Motor neuron (in vitro differentiated cells): ENCODE measurements at places on chromosomes 3 and 15.

DNA sequence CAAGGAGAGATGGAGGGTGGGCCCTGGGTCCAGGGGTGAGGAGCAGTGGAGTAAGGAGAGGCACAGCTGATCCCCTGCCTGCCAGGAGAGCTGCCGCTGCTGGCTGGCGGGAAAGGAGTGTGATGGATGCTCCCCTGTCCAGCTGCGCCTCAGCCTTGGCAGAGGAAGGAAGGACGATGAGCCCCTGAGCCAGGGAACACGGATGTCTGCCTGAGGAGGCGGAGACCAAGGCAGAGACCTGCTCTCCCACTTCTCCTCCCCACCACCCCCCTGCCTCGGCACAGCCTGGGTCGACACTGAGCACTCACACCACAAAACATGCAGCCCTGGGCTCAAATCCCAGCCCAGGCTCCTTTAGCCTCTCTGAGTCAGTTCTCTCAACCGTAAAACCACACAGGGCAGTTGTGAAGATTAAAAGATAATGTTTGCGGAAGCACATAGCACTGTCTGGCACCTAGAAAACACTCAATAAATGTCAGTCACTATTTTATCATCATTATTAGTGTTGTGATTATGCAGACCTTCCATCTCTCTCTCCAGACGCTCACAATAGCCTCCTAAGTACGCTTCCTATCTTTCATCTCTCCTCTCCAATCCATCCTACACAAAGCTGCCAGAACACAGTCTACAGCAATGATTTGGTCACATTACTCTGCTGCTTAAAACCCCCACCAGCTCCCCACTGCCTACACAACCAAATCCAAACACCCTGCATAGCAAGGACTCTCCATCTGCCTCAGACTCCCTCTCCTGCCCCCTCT, 52.2 kb downstream of the SEMA5B start:
- ATAC-seq: peak; percentile 56

DNA sequence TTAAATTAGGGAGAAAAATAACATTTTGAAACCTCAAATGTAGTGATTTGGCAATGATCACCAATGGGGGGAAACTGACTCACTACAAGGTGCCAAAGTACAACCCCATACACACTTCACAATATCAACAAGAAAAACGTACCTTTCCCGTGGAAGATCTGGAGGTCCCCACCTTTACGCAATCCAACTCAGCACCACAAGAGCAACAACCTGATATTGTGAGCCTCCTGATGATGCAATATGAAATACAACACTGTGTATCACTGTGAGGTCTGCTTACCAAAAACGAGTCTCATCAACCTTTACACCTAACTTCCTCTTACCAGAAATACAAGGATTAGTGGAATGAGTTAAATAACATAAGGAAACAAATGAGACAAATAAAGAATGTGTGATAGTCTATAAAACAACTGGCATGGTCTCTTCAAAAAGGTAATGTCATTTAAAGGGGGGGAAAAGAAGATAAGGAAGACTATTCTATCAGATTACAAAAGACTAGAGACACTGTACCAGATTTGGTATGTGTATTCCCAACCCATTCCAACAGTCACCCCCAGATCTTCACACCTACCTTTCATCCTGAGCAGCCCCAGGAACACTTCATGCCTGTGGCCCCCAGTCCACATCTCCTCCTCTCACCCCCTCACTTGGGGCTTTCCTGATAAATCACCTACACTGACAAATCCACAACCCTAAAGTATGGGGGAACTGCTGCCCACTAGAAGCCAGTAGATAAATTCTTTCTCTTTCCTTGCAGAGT, 27.7 kb downstream of the DLG1 start:
- no peak for ATAC-seq

DNA sequence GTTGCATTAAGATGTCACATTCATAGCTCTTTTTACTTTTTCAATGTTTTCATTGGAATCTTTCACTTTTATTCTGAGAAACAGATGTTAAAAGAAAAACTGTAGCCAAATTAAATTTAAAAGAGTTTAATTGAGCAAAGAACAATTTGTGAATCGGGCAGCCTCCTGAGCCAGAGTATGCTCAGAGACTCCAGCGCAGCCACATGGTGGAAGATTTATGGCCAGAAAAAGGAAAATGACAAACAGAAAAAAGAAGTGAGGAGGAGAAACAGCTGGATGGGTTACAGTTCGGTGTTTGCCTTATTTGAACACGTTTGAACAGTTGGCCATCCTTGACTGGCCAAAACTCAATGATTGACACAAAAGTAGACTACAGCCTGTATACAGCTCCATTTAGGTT, 33.8 kb upstream of the RAB11A start:
- ATAC-seq: no peak

GRCh38 chr3:167653760-167654159, at the start of gene WDR49:
TSS of gene WDR49 (minus strand) at chr3:167653942. CDS start at chr3:167653425, 517 bp downstream.
- ATAC-seq: no peak

DNA sequence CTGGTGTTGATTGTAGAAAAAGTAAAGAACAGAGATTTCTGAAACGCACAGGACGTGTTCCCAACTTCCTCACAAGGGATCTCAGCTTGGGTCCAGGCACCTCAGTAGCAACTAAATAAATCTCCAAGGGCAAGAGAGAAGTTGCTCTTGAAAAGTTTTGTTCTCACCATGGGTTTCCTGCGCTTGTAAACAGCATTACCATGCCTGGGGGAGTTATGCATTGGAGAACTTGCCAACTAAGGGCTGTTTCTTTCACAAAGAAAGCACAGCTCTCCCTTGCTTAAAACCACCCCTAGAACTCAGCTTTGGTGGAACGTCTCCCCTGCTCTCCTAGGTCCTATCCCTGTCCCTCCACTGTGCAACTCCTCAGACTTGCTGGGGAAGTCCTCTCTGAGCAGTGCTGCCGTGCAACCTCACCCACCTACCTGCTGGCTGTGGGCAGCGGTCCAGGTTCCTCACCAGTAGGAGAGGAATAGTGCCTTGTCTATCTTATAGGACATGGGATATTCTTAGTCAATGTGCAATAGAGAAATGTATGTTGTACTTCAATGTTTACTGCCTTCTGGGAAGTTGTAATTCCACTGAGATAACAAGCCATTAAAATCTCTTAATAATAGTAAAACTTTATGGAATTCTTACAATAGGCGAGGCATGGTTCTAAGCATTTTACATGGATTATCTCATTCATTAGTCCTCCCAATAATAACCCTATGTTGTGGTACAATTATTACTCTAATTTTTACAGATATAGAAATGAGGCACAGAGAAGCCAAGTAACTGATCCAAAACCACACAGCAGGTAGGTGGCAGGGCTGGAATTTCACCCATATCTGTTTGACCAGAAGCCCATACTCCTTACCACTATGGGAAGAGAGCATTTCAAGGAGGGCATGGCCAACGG, 51.5 kb downstream of the UMPS start:
- no peak for ATAC-seq

DNA sequence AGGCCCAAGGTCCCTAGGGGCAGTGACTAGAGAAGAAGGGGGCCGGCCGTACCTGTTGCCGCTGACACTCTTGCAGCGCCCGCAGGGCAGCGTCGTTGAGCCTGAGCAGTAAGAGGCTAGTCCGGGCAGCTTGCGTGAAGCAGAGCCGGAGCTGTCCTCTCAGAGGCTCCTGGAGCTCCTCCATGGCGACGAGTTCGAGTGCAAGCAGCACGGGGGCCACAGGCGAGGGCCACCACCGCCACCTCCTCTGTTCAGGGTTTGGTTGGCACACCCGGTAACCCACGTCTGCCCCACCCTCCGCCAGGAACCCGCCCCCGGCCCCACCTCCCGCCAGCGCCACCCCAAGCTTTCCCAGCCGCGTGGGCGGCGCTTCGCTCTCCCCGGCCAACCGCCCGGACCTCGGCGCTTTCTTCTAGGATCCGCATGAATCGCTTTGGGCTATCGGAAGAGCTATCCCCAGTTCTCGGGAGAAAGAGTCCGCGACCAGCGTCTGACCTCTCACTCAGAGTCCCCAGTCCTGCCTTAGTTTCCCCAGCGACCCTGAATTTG, at the start of gene ELL3:
Gene ELL3 (minus strand): TSS at position 249 of the 549 bp plus-strand sequence. CDS start 65 bp downstream, at position 184.
- ATAC-seq: peak; percentile 73

DNA sequence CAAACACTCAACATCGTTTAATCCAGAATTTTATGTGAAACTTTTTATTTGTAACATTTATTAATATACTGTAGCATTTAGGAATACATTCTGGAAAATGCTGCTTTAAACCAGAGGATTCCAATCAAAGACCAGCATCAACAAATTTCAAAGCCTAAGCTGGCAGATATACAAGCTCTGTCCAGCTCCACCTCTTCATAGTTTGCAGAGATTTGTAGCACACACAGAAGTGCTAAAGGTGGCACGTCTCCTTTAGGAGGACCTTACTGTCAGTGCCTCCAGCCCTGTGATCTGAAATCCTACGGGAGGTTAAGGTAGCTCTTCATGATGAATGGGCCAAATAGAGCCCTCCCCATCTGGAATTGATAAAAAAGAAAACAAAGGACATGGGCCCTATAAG, 329.7 kb upstream of the NECTIN3 start:
- ATAC-seq: no peak

- no peak for ATAC-seq
Observed at GRCh38 chr3:24229468-24230221, 265.0 kb downstream of the THRB start.

GRCh38 chr3:71816767-71817156, 31.8 kb upstream of the PROK2 start:
- ATAC-seq: no peak

DNA sequence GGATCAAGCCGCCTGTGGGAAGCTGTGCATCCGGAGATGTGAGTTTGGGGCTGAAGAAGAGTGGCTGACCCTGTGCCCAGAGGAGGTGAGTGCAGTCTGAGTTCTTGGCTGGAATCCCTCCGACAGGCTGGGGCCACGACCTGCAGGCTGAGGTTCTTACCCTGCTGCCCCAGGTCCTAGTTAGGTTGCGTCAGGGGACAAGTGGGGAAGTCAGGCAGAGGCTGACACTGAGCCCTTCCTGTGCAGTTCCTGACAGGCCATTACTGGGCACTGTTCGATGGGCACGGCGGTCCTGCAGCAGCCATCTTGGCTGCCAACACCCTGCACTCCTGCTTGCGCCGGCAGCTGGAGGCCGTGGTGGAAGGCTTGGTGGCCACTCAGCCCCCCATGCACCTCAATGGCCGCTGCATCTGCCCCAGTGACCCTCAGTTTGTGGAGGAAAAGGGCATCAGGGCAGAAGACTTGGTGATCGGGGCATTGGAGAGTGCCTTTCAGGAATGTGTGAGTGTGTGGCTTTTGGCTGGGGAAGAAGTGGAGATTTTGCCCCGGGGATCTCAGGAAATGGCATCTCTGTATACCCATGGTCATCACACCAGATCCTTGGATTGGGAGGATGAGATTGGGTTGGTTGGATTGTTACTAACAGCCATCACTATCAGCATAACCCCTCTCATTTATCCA, 1.3 kb downstream of the PPM1M start:
- no peak for ATAC-seq

GRCh38 chr3:15071699-15072098, 6.6 kb upstream of the MRPS25 start:
- no peak for ATAC-seq

- ATAC-seq: no peak
Observed at GRCh38 chr15:73918784-73919183, 7.5 kb upstream of the LOXL1 start.

GRCh38 chr15:57562196-57562769, 29.4 kb upstream of the MYZAP start:
- ATAC-seq: no peak

- ATAC-seq: peak; percentile 99
Observed at GRCh38 chr15:59349680-59350420, 22.8 kb downstream of the MYO1E start.

DNA sequence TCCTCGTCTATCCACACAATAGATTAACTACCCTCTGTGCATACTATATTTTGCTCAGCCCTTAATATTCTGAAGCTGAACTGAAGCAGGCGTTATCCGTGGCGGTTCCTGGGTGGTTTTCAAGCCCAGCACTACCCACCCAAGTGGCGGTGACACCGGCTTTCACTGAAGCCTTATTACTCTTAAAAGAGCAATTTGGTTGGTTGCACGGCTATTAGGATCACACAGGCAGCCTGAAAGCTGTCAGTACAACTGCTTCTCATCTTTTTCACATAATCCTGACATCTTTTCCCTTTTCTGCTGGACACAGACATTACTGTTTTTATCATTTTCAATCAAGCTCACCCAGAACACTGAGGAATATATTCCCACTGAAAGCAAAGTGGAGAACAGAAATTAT, 525.3 kb upstream of the ZNF717 start:
- ATAC-seq: peak; percentile 33

DNA sequence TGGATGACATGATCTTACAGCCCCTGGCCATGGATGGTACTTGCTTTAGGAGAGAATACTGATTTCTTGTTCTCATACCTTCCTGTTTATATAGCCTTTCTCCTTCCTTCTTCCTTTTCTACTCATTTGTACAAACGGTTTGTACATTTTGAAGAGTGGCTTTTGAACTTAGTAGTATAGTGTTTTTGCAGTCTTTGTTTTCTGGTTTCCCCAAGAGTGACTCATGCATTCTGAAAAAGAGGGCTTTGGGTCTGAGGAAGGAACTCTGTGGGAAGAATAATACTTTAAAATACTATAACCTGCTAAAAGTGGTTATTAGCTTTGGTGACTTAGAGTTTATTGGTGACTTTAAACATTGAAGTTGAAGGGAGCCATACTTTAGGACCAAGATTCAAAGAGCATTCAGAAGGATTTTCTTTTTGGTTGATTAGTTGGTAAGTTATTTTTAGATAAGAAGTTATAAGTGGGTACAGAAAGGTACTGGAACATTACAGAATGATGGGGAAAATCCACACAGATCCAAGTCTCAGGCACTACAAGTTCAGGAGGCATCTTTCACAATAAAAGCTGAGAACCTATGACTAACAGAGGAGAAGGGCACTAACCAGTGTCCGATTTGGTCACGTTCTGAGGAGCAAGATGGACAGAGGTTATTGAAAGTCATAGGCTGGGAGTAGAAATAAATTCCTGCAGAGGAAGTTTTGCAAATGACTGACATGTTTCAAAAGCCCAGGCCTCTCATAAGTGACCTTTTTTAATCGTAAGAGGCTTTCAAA, 369.6 kb upstream of the AZI2 start:
- ATAC-seq: no peak

DNA sequence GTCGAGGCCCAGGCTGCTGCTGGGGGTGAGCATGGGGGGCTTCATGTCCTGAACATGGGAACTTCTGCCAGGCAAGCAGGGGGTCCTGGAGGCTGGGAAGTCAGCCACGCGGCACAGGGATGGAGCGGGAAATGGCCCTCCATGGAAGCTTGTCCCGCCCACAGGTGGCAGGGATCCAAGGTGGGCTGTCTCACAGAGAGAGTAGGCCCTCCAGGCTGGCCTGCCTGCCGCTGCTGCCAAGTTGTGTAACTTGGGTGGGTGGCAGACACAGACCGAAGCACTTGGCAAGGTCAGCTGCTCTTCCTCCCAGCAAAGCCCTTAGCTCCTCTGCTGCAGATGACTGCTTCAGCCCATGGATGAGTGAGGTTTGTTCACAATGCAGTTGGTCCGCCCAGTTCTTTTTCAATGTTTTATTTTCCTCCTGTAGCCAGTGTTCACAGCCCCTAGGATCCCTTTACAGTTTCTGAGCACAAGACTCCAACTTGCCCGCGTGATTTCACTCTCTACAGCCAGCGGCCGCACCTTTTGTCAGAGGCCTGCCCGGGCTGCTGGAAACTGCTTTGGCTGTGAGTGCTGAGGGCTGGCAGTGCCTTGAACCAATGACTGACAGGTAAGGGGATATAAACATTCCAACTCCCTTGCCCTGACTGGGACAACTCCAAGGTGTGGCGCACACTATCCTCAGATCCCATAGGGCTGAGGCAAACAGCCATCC, 26.7 kb downstream of the HCN4 start:
- ATAC-seq: no peak
